BJ (cell line): ENCODE measurements at places on chromosomes 12 and 14. TPM values are rescaled to one million over a fixed set of nuclear protein-coding genes. Genes with fewer than 3 reads are reported as not detected.
A peak's percentile ranks its signal among the peaks of the same experiment; 100 is the strongest.

DNA sequence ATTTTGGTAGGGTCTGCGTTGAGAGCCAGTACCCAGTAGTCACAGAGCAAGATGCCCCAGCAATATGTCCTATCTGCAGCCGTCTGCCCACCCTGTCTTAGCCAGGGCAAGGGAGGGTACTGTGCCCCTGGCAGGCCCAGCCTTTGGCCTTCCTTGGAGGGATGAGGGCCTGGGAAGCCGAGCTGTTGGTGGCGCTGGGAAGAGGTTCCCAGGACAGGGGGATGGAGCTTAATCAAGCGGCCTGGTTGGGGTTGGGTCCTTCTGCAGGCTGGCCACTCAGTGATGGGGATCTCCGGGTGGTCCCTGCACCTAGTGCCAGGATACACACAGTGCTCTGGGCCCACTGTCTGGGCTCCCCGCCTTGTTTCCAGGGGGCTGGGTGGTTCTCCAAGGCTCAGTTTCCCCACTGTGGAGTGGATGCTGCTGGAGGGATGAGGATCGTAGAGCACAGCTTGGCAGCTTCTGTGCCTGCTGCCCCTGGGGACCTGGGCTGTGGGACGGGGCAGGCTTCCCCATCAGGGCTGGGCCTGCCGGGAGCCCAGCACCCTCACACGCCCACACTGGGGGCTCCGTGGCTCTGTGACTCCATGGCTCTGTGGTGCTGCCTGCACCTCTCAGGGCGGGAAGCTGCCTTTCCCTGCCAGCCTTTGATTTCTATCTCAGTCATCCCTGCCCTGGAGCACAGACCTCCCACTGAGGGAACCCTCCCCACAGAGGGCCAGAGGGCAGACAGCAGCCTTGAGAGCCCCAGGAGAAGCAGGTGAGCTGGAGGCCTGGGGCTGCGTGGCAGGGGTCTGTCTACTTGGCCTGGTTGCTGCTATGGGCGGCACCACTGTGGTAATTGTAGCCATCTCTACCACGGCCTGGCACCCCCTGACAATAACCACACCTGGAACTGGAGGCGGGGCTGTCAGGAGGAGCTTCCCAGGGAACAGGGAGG lies 357.0 kb downstream of the TMEM121 start:
- DNase-seq: no peak

- no peak for DNase-seq
Measured at GRCh38 chr14:68216079-68216478, 396.5 kb downstream of the RAD51B start.

GRCh38 chr14:24270537-24271133 lies 762 bp downstream of the RABGGTA start:
- no peak for DNase-seq

GRCh38 chr12:24780697-24781368 lies 168.1 kb downstream of the BCAT1 start:
- DNase-seq: peak; percentile 14

DNA sequence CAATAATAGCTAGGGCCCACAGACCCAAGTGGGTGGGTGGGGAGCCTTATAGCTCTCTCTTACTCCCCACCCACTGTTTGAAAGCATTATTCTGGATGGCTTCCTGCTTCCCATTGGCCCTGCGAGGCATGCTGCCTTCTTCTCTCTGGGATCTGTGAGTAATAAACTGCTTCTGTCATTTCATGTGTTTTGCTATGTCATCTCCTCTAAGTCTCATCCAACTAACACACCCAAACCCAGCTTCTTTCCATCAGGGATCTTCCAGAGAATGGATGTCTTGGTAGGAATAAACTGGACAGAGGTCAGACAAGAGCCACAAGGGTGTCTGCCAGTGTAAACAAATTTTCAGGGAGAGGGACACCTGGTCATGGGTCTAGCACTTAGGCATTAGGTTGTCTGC lies 66.4 kb upstream of the BDKRB2 start:
- no peak for DNase-seq

DNA sequence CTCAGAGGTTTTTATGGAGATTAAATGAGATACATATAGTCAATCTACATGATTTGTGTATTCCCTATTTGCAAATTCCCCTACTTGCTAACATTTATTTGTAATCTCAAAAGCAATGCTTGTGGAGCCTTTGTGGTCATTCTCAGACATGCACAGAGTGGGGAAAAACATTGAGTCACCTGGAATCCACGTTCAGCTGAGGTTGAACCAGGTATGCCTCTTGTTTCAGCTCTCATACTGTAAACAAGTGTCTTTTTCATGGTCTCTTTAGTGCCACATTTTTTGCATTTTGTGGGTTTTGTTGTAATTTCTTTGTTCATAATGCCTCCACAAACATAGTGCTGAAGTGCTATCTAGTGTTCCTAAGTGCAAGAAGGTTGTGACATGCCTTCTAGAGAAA lies 181.9 kb downstream of the BCAT1 start:
- DNase-seq: no peak

SLCO1B1 gene
- polyA plus RNA-seq: not detected in 2 replicates

KRT74 gene
- not detected in 2 replicates for polyA plus RNA-seq
